GM12865 (cell line): ENCODE measurements at places on chromosomes 11 and 22.

- no peak for DNase-seq
Observed at GRCh38 chr11:30707110-30707509, 121.0 kb upstream of the MPPED2 start.

DNA sequence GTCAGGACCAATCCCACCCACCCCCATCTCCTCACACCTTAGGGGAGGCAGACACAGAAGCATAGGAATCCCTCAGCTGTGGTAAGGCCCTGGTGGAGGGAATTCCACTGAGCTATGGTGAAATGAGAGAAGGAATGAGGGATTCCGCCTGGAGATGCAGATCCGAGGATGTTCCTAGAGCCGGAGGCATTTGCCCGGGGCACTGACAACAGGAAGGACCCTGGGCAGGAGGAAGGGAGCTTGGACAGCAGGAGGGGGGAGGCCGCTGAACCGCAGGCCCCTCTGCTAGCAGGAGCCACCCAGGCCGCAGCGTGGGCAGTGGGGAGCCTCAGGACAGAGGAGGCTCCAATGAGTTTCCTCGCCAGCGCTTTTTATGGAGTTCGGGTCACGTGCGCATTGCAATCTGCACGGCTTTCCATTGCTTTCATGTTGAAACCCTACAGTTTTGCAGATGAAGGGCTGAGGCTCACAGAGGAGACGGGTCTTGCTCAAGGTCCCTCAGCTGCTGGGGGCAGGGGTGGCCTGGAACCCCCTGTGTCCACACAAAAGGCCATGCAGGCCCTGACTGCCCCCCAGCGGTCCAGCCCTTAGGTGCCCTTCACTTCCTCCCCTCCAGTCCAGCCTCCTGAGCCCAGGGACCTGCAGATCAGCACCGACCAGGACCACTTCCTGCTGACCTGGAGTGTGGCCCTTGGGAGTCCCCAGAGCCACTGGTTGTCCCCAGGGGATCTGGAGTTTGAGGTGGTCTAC lies 15.5 kb downstream of the CSF2RB start:
- no peak for DNase-seq

DNA sequence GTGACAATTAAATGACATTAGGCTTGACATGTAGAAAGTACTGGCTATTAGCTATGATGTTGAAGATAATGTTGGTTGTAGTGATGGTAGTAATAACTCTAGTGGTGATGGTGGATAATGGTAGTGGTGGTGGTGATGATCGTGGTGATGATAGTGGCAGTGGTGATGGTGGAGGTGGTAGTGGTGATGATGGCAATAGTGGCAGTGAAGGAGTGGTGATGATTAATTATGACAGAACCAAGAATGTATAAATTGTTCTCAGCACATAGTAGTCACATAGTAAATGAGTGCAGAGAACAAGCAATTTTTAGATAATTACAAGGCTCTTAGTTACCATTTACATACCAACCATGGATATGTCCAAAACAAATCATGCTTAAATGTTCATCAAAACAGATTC lies 5.3 kb upstream of the CD44 start:
- no peak for DNase-seq

- no peak for DNase-seq
Observed at GRCh38 chr11:77140231-77140851, 12.3 kb downstream of the MYO7A start.

GRCh38 chr11:104841973-104842525 lies 56.2 kb downstream of the CASP12 start:
- no peak for DNase-seq

DNA sequence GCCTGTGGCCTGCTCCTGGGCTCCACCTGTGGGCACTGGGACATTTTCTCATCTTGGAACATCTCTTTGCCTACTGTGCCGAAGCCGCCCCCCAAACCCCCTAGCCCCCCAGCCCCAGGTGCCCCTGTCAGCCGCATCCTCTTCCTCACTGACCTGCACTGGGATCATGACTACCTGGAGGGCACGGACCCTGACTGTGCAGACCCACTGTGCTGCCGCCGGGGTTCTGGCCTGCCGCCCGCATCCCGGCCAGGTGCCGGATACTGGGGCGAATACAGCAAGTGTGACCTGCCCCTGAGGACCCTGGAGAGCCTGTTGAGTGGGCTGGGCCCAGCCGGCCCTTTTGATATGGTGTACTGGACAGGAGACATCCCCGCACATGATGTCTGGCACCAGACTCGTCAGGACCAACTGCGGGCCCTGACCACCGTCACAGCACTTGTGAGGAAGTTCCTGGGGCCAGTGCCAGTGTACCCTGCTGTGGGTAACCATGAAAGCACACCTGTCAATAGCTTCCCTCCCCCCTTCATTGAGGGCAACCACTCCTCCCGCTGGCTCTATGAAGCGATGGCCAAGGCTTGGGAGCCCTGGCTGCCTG lies 1.4 kb downstream of the SMPD1 start:
- DNase-seq, result no peak

DNA sequence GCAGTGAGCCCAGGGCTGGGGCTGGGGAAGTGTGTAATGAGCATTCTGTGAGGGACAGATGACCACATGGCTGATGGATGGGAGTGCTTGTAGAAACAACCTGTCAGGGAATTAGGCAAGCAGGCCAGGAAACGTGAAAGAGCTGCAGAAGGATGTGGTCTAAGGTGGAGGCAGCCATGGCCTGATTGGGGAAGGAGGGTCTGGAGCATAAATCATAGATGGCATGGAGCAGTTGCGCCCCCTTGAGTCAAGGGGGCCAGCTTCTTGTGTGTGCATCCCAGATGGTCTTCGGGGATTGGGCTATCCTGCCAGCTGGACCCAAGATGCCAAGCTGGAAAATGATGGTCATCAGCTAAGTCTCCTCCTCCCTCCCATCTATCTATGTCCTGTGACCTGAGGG lies 119.4 kb upstream of the CLPB start:
- peak; percentile 44 for DNase-seq

DNA sequence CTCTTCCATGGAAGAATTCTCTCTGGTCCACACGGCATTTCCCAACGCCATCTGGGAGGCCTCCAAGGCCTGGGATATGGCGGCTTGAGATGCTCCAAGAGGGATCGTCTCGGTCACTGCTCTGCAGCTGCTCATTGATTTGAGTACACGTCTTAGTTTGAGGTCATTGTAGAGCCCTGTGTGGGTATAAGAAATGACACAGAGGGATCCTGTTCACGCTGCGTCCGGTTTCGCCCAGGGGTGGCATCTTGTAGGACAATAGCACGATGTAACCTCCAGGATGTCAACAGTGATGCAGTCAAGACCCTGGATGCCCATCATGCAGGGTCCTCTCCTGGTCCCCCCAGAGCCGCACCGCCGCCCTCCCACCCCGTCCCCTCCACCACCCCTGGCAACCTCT lies 564.6 kb downstream of the BRD1 start:
- no peak for DNase-seq

DNA sequence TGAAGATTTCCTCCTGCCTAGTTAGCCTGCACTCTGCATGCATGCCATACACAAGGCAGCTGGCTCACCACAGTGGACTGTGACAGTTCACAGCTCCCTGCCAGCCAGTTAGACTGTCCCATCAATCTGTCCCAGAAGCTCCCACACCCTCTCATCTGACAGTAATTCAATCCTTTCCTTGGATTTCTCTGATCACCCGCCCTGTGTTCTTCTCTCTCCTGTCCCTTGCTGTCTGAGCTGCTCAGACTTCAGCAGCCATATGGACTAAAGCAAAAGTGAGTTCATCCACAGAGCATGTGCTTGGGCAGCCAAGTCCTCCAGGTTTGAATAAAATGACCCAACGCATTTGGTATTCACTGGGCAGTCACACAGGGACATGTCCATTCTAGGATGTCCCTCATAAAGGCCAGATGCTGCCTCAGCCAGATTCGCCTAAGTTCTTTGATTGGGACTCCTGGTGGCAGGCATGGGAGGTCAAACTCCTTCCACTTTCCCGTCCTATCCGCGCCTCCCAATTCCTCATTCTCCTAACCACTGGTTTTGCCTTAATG lies 54.5 kb upstream of the ZBTB44 start:
- no peak for DNase-seq

DNA sequence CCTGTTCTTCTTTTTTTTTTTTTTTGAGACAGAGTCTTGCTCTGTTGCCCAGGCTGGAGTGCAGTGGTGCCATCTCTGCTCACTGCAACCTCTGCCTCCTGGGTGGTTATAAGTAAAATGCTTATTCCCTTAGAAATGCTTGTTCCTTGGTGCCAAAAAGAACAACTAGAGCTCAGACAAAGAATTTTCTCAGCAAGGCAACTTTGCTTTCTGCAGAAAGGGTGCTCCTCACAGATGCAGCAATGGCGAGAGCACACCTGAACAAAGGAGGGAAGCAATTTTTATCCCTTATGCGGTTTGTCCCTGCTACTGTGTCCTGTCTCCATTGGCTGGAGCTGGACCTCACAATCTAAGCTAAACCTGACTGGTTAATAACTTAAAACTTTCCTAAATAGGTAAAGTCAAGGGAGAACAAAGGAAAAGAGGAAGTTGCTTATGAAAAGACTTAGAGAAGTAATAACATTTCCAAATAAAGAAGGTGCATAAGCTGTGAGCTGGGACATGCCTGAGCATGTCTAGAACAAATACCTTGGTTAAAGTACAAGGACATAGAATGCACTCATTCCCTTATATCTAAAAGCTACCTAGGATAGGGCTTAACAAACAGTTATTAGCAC lies 90.0 kb upstream of the PRR5 start:
- DNase-seq, result no peak

- no peak for DNase-seq
Observed at GRCh38 chr11:8408151-8408941, 144.7 kb upstream of the LMO1 start.

DNA sequence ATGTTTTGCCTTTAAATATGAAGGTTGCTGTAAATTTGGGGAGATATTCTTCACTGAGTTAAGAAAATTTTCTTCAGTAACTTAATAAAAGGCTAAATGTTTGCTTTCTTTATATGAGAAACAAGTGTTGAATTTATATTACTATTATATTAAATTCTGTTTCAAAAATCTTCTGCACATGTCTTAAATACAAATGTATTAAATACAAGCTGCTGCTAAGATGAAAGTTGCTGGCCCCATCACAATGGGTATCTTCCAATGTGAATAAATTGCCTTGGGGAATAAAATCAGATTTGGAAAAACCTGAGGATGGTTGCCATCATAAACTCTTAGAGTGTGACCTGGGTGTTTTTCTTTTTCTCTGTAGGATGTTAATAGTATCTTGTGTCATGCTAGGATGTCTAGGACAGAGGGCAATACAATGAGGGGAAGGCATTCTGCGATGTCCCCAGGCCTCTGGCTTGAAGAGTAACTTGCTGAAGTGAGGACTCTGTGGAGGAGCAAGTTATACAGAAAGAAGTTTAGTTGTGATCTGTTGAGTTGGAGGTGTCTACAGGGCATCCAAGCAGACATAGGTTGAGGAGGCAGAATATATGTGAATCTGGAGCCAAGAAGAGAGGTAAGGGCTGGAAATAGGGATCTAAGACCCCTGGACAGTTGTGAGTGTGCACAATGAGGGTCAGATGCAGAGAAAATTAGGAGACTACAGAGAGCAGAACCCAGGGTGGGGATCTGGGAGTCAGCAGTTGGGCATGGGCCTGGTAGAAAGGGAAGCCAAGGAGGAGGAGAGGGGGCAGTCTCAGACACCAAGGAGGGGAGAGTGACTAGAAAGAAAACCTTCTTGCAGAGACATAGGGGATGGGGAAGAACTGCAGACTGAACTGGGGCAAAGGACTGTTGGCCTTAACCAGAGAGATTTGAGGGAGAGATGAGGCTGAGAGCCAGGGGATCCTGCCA lies 4.8 kb downstream of the IGLL5 start:
- no peak for DNase-seq

- no peak for DNase-seq
Observed at GRCh38 chr11:34027516-34028408, 23.8 kb upstream of the CAPRIN1 start.

- DNase-seq, result no peak
Observed at GRCh38 chr11:128686021-128686741, 7.7 kb upstream of the FLI1 start.

DNA sequence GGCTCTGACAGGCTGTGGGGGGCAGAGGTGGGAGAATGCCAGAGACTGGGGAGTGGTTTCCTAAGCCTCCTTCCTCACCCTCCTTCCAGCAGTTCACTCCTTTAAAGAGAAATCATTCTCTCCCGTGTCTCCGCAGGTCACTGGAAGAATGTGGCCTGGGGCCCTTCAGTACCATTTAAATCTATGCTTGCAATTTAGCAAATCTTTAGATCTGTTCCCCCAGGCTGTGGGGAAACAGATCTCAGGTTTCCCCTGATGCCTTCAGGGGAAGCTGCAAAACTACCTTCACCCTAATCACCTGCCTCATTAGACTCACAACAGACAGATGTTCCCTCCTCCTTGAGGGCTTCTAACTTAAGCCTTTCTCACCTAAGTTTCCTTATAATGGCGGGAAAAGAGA lies 55.3 kb downstream of the KIRREL3 start:
- DNase-seq, result no peak

- DNase-seq, result no peak
Observed at GRCh38 chr22:17965538-17966402, 58.6 kb downstream of the MICAL3 start.

DNA sequence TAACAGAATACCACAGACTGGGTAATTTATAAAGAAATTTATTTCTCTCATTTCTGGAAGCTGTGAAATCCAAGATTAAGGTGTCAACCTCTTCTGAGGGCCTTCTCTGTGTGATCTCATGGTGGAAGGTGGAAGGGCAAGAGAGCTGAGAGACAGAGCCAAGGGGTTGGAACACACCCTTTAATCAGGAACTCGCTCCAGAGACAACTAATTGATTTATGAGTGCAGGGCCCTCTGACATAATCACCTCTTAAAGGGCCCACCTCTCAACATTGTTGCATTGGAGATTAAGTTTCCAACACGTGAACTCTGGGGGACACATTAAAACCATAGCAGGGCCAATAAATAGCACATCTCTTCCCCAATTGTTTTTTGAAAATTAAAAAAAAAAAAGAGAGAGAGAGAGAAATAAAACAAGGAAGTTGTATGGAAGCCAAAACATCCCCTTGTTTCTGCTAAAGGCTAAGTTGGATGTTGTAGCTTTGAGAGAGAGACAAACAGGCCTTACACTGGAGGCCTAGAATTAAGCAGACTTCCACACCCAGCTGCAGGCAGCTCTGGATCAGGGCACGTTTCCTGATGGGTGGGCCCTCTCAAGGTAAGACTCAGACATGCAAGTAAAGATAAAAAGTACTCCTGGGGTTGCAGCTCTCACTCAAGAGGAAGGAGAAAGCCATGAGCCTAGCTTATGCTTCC lies 64.1 kb upstream of the BIRC3 start:
- no peak for DNase-seq

DNA sequence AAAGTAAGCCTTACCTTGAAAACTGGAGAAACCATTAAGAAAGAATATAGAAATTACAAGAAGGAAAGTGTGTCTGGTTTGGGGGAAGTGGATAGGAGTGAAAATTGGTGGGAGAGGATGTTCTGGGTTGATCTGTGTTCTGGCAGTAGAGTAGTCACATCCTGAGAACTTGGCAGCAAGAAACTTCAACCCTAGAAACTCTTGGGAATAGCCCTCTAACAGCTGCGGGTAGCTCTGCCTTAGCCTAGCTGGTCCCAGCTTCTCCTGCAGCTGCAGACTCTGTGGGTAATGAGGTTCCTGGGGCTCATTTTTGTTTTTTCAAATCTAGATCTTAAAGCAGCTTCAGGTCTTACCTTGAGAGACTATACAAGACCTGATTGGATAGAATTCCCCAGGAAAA lies 24.2 kb upstream of the OR6X1 start:
- DNase-seq, result no peak

- no peak for DNase-seq
Observed at GRCh38 chr22:20511578-20512229, 4.3 kb downstream of the MED15 start.

- no peak for DNase-seq
Observed at GRCh38 chr11:101707477-101707876, 123.7 kb upstream of the TRPC6 start.
